NCI-H460 (cell line): ENCODE measurements at places on chromosomes 6 and 20.
A peak's percentile ranks its signal among the peaks of the same experiment; 100 is the strongest.

GRCh38 chr6:169824848-169825557 lies 73.6 kb downstream of the ERMARD start:
- DNase-seq, result no peak

- no peak for DNase-seq
Measured at GRCh38 chr20:59835057-59835447, 98.4 kb downstream of the SYCP2 start.

- no peak for DNase-seq
Measured at GRCh38 chr20:19967445-19967844, 49.7 kb upstream of the NAA20 start.

- no peak for DNase-seq
Measured at GRCh38 chr6:35491558-35492257, 5.2 kb downstream of the TEAD3 start.

DNA sequence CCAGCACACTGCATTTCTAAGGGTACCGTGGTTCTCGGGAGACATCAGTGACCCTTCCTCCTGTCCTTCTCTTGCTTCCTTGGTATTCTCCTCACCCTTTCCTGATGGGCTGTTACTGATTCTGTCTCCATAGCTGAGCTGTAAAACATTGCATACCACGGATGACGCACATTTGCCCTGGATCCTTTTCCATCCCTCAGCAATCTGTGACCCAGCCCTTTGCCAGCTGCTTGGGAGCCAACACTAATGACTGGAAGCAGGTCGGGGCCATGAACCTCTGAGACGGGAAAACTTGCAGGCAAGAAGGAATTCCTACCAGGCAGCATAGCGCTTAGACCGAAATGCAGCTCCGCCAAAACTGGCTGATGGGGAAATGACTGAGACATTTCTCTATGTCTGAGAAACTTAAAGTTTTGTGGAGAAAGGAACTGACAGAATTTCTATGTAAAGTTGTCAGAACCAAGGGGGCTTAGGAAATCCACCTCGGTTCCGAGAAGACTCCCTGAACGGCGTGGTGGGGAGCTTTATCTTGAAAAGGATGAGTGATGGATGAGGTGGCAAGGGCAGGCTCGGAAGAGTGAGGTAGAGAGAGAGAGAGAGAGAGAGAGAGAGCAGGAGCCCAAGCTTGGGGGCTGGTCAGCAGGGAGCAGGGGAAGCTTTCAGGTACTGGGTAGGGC lies 19.2 kb downstream of the TUBB2B start:
- no peak for DNase-seq

DNA sequence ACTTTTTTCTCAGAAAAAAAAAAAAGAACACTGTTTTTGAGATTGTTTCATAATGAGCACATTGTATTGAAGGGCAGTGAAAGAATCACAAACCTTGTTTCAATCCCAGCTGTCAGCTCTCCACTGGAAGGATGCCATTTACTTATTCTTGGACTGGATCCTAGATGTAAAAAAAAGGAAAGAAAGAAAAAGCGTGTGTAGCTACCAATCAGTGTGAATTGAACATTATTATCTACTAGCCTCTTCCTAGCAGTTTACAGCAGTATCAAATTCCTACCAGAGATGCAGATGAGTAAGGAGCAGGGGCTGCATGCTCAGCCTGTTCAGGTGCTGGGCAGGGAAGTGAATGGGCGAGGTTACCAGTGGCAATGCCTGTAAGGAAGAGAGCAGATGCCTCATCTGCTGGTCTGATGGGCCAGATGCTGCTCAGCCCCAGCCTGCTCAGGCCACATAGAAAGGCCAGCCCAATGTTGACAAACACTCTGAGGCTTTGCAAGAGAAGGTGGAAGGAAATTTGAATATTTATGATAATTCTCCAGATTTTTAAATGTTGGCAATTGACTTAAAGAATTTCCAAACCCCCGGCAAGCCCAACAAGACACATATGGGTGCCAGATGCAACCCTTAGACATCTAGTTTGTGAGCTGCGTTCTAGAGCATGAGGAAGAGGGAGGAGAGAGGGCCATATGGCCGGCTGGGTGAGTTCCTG lies 189.5 kb downstream of the IBTK start:
- DNase-seq, result no peak

- DNase-seq, result peak; percentile 63
Measured at GRCh38 chr20:3222635-3223600, 13.6 kb downstream of the ITPA start.

GRCh38 chr6:34457382-34457741 lies 8.5 kb upstream of the PACSIN1 start:
- DNase-seq, result no peak

DNA sequence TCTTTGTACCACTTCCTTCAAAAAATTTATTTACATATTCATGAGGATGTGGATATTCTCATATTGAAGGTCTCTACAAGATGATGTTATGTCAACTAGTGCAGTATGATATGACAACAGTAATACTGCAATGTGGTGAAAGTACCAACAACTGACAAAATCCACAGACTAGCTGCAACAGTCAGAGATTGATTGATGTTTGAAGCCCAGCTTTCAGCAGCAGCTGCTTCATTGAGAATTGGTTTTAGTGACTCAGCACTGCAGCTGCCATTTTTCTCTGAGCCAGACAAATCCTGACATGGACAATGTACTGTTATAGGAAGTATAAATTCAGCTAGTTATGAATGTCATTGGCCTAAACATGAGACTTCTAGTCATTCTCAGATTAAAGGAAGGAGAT lies 53.8 kb downstream of the PKIB start:
- DNase-seq, result no peak

- no peak for DNase-seq
Measured at GRCh38 chr6:104940238-104940892, 16.5 kb upstream of the LIN28B start.

GRCh38 chr20:41984031-41984430 lies 365.9 kb upstream of the CHD6 start:
- DNase-seq, result no peak

- DNase-seq, result no peak
Measured at GRCh38 chr6:141957271-141957670, 175.5 kb upstream of the GJE1 start.

GRCh38 chr20:25459111-25459830 lies 51.8 kb downstream of the GINS1 start:
- DNase-seq, result no peak

DNA sequence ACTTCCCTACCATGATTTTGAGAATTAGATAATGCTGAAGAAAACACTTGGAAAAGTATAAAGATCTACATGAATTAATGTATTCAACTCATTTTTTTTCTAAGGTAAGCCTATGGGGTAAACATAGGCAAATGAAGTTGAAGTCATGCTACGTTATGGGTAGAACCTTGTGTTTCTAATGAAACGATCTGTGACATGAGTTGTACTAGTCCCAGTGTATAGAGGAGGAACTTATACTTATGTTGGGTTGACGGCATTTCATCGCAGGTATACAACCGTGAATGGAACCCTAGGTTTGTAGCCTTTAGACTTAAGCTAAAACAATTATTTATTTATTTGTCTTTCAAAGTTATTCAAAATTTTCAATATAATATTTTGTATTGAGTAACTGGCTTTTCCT lies 2.6 kb downstream of the SLC35F1 start:
- no peak for DNase-seq

- DNase-seq, result no peak
Measured at GRCh38 chr6:121260651-121261102, 73.6 kb downstream of the TBC1D32 start.

DNA sequence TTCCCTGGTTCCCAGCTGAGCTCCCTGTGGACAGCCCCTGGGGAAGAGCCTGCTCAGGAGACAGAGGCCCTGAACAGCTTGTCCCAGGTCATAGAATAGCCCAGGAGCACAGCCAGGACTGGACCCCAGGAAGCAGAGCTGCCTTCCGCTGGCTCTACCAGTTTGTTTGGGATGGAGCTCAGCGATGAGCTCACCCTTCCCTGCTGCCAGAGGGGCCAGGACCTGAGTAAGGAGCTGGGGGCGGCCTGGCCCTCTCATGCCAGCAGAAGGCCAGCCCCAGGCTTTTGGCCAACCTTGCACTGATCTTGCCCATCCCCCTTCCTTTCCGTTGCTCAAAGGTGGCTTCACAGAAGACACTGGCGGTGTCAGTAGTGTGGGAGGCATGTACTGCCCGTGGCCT lies 17.5 kb downstream of the MMP24OS start:
- no peak for DNase-seq

DNA sequence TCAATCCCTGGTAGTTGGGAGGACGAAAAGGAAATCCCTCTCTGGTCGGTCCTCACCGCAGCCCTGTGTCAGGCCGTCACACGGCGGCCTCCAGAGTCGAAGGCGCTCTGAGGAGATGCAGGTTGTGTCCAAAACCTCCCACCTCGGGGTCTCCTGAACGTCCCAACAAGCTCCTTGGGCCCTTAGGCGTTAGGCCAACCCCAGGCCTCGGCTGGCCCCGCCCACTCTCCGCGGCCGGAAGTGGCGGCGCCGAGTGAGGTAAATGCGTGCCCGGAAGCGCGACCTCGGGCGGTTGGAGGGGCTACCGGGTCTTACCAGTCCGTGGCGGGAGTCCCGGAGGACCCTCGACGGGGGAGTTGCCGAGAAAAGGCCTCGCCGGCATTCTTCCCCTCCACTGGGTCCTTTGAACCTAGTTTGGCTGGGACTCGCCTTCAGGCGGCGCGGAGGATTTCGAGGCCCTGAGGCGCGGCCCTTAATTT lies at the start of gene TDRD6:
TSS of gene TDRD6 (plus strand) at position 267 of the 479 bp plus-strand sequence. CDS start 244 bp downstream, outside the sequence.
- DNase-seq, result no peak

GRCh38 chr6:133951881-133952814 lies 876 bp upstream of the TBPL1 start:
- peak; percentile 26 for DNase-seq

DNA sequence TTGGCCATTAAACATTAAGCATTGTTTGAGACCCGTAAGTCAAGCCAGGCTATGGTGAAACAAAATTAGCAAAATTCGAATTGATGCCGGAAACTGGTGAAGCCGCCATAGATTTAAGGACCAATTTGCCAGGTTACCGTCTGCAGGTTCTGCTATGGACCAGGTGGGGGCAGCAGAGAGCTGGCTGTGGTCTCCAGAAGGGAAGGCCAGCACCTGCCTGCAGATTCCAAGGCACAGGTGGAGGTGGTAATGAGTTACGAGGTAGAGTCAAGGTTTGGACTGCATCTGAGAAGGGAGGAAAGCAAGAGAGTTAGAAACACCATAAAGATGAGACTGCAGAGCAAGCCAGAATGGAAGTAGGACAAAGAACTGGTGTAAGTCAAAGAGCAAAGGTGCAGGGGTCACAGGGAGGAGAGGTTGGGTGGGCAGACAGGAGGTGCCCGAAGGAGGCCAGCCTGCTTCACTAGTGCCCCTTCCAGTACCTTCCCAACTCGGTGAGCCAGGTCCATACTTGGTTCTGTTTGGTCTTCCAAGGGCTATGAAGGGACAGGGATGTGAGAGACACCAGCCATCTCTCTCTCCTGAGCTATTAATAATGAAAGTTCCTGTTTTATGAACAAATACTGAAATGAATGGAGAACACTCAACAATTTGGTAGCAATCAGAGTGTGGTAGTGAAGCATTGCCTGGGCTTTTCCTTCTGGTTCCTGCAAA lies 131.6 kb upstream of the ESR1 start:
- DNase-seq, result peak; percentile 29

GRCh38 chr20:49279677-49280462 lies 2.0 kb upstream of the ZNFX1 start:
- DNase-seq, result no peak

GRCh38 chr6:167733740-167734661 lies 92.7 kb upstream of the AFDN start:
- DNase-seq, result no peak

DNA sequence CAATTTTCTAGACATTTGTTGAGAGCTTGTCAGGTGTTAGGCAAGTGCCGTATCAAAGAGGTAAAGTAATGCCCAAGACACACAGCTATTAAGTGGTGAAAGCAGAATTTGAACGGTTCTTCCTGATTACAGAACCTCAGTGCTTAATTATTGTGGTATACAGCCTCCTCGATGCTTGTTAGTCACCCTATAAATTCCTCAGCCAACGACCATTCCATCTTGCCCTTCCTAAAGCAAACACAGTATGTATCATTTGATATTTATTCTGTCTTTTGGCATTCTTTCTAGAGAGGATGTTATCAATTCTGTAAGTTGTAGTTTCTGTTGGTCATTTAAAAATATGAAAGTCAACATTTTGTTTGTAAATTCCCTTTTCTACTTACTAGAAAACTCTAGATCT lies 297.8 kb upstream of the BMP2 start:
- no peak for DNase-seq

- no peak for DNase-seq
Measured at GRCh38 chr20:39706184-39706663, 744.1 kb downstream of the DHX35 start.

- DNase-seq, result no peak
Measured at GRCh38 chr6:7649037-7649810, 59.2 kb downstream of the SNRNP48 start.

- DNase-seq, result no peak
Measured at GRCh38 chr20:36684747-36685146, 38.8 kb upstream of the SLA2 start.

- DNase-seq, result no peak
Measured at GRCh38 chr6:14110001-14110818, 7.4 kb upstream of the CD83 start.

GRCh38 chr20:62823688-62824475 lies 7.0 kb downstream of the COL9A3 start:
- DNase-seq, result no peak

GRCh38 chr20:56676679-56677078 lies 47.6 kb downstream of the TFAP2C start:
- DNase-seq, result no peak

GRCh38 chr6:42745083-42745639 lies 742 bp downstream of the TBCC start:
- DNase-seq, result no peak

DNA sequence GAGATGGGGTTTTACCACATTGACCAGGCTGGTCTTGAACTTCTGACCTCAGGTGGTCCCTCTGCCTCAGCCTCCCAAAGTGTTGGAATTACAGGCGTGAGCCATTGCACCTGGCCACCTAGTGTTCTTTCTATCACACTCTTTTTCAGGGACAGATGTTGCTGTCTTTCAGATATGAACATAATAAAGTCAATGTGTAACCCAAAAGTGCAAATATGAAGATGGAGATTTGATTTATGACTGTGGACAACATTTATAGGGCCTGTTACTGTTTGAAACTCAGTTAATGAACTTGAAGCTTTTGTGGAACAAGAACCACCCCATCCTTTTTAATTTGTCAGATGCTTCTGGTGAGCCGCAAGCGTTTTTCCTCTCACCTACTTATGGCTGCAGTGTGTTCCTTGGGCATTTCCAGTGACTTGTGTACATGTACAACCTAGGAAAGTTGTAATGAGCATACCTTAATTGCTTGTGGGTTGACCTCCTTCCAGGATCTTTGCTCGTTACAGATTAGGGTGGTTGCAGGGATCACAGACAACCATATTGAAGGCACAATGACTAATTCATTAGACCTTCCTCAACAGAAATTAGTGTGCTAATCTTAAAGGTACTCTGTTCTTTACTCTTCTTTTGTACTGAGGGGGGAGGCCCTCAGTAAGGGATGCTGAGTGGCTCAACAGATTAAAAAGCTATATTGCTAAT lies 6.8 kb downstream of the TBPL1 start:
- no peak for DNase-seq

GRCh38 chr20:41621421-41621820 lies 3.2 kb upstream of the CHD6 start:
- no peak for DNase-seq
